CD8-positive, alpha-beta memory T cell (primary cell): ENCODE measurements at places on chromosomes 4 and X.

- no peak for DNase-seq
Observed at GRCh38 chr4:120557372-120557771, 365.2 kb downstream of the PRDM5 start.

GRCh38 chr4:183503497-183504063, 1.3 kb upstream of the ING2 start:
- DNase-seq = no peak

- DNase-seq = no peak
Observed at GRCh38 chrX:83508006-83508405, at the start of gene POU3F4. Gene POU3F4 (plus strand): TSS chrX:83508290. CDS start chrX:83508325, 35 bp downstream.

- DNase-seq = no peak
Observed at GRCh38 chr4:127261476-127261875, 371.3 kb upstream of the INTU start.

GRCh38 chr4:2785613-2786012, 7.3 kb upstream of the SH3BP2 start:
- no peak for DNase-seq

DNA sequence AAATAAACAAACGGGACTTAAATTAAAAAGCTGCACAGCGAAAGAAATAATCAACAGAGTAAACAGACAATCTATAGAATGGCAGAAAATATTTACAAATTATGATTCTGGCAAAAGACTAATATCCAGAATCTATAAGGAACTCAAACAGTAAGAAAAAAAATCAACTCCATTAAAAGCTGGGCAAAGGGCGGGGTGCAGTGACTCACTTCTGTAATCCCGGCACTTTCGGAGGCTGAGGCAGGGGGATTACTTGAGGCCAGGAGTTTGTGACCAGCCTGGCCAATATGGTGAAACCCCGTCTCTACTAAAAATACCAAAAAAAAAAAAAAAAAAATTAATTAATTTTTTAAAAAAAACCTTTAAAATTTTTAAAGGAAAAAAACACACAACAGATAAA, 109.0 kb downstream of the ATP11C start:
- no peak for DNase-seq

DNA sequence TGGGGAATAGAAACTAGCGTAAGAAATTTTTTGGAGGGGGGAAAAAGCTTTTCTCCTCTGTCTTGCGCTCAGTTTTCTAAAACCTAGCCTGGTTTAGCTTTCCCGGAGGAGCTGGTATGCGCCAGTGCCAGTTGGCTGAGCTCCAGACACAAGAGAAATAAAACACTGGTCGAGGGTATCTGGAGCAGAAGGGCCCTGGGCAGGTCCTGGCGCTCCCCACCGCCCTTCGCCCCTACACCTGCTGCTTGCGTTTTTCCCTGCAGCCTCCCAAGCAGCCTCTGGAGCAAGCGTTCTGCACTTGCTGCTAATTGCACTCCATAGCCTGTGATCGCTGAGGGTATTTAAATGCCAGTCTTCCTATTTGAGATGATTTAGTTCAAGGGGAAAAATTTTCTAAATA, 816 bp downstream of the EREG start:
- DNase-seq = no peak

GRCh38 chr4:156654410-156654809, 317.2 kb downstream of the PDGFC start:
- DNase-seq = no peak
